Right lobe of liver (tissue), 6 donors: ENCODE measurements at places on chromosomes 12 and 14. TPM values are rescaled to one million over a fixed set of nuclear protein-coding genes. Genes with fewer than 3 reads are reported as not detected.
A peak's percentile ranks its signal among the peaks of the same experiment; 100 is the strongest.

CELA1 gene
- not detected for total RNA-seq

KRT74 gene
- total RNA-seq: not detected

PLD4 gene
- total RNA-seq: not detected

SRGAP1 gene
- total RNA-seq: 3.4 TPM

PTPRB gene
- 14.3 TPM for total RNA-seq

CTSG gene
- total RNA-seq: not detected

APOF gene
- 270 TPM for total RNA-seq

HOXC12 gene
- total RNA-seq: not detected

CRIP2 gene
- 34.1 TPM for total RNA-seq

- DNase-seq: no peak
- no peaks in the 10 kb centered on the region for H3K27me3 ChIP-seq
- H3K27ac ChIP-seq: no peak overlapping the region
- no peaks in the 10 kb centered on the region for H3K36me3 ChIP-seq
- no peak overlapping the region for H3K4me3 ChIP-seq
Measured at GRCh38 chr14:67432050-67432564, 20.1 kb upstream of the PLEK2 start.

- no peak for DNase-seq
- H3K4me1 ChIP-seq: no peaks in the 10 kb centered on the region
- no peak overlapping the region for H3K4me3 ChIP-seq
- H3K27ac ChIP-seq: no peak overlapping the region
Measured at GRCh38 chr14:103361867-103362266, 23.3 kb upstream of the MARK3 start.

- H3K4me1 ChIP-seq: peaks cover 34% of the 10 kb centered on the region
- no peak overlapping the region for H3K27ac ChIP-seq
- H3K4me3 ChIP-seq: no peak overlapping the region
- H3K36me3 ChIP-seq: no peaks in the 10 kb centered on the region
Measured at GRCh38 chr14:64507376-64508156, 3.0 kb downstream of the ZBTB1 start.

DNA sequence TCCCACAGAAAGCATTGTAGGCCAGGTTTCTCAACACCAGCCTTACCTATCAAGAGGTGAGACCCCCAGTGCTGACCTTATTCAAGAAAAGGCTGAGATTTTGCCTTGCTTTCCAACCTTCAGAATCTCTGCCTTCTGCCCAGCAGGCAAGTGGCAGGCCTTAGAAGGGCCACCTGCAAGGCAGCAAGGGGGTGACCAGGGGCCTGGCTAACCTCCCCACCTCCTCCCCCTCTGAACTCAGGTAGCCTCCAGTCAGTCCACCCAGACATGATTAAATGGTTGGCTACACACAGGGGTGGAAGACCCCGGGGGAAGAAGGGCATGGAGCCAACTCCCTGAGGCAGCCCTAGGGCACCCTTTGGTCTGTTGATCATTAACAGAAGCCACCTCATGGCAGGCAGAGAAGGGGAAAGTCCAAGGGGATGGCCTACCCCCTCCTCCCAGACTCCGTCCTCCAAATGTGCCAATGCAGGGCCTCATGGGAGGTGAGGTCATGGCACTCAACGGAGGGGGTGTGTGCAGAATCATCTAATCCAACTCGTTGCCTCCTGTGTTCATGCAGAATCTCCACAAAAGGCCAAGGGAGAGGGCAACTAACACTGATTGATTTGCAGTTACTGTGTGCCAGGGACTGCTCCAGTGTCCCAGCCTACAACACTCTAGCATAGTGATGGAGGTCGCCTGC lies 8.5 kb downstream of the ZFP36L1 start:
- no peaks in the 10 kb centered on the region for H3K27me3 ChIP-seq
- peak overlapping the region; percentile 100 for H3K27ac ChIP-seq
- H3K4me3 ChIP-seq: peak overlapping the region; percentile 16
- no peaks in the 10 kb centered on the region for H3K36me3 ChIP-seq
- peak; percentile 91 for DNase-seq

DNA sequence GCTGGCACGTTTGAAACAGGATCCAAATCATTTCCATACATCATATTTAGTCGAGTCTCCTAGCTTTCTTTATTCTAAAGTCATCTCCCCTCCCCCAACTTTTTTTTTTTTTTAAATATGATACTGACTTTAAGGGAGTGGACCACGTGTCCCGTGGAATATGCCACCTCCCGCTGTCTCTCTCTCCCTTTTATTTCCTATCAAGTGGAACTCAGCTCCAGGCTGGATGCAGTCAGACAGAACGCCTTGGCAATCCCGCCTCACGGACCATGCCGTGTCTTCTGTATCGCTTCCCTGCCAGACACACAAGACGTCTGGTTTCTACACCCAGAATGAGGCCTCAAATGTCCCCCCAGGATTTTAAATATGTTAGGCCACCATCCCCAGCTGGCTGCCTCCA lies 21.2 kb downstream of the BCL7A start:
- H3K4me1 ChIP-seq: no peaks in the 10 kb centered on the region
- DNase-seq: no peak
- no peak overlapping the region for H3K4me3 ChIP-seq
- no peaks in the 10 kb centered on the region for H3K36me3 ChIP-seq
- H3K27ac ChIP-seq: no peak overlapping the region
- H3K27me3 ChIP-seq: no peaks in the 10 kb centered on the region

GRCh38 chr12:131869871-131870418 lies 24.5 kb upstream of the ULK1 start:
- H3K36me3 ChIP-seq: no peaks in the 10 kb centered on the region
- H3K27me3 ChIP-seq: no peaks in the 10 kb centered on the region
- no peak for DNase-seq

DNA sequence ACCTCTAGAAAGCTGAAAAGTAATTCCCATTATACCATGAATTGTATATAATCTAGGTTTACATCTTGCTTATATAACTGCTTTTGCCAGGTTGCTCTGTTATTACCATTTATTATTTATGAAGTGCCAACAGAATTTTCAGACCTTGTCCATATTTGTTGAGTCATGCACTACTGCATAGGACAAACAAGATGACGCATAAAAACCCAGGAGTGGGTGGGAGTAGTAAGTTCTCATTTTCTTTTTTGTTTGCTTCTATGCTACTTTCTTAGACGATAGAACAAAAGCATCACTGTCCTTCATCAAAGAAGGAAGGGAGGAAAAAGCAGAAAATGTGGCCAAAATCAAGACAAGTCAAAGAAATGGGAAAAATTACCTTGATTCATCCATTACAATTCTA lies 119.0 kb upstream of the RASSF8 start:
- H3K27ac ChIP-seq: no peak overlapping the region
- no peaks in the 10 kb centered on the region for H3K27me3 ChIP-seq
- DNase-seq: no peak
- H3K36me3 ChIP-seq: no peaks in the 10 kb centered on the region
- no peak overlapping the region for H3K4me3 ChIP-seq

GRCh38 chr14:54747616-54748015 lies 155.0 kb downstream of the GCH1 start:
- H3K27ac ChIP-seq: no peak overlapping the region
- no peaks in the 10 kb centered on the region for H3K27me3 ChIP-seq
- H3K4me3 ChIP-seq: no peak overlapping the region
- no peaks in the 10 kb centered on the region for H3K4me1 ChIP-seq
- H3K36me3 ChIP-seq: no peaks in the 10 kb centered on the region

GRCh38 chr12:103930787-103931735 lies 851 bp downstream of the HSP90B1 start:
- peak overlapping the region; percentile 91 for H3K27ac ChIP-seq
- H3K36me3 ChIP-seq: peaks cover 19% of the 10 kb centered on the region
- H3K27me3 ChIP-seq: no peaks in the 10 kb centered on the region
- peak; percentile 49 for DNase-seq

- H3K4me3 ChIP-seq: no peak overlapping the region
- H3K36me3 ChIP-seq: no peaks in the 10 kb centered on the region
- no peaks in the 10 kb centered on the region for H3K27me3 ChIP-seq
- no peak overlapping the region for H3K27ac ChIP-seq
Measured at GRCh38 chr14:103087343-103087835, 3.4 kb downstream of the LBHD2 start.

DNA sequence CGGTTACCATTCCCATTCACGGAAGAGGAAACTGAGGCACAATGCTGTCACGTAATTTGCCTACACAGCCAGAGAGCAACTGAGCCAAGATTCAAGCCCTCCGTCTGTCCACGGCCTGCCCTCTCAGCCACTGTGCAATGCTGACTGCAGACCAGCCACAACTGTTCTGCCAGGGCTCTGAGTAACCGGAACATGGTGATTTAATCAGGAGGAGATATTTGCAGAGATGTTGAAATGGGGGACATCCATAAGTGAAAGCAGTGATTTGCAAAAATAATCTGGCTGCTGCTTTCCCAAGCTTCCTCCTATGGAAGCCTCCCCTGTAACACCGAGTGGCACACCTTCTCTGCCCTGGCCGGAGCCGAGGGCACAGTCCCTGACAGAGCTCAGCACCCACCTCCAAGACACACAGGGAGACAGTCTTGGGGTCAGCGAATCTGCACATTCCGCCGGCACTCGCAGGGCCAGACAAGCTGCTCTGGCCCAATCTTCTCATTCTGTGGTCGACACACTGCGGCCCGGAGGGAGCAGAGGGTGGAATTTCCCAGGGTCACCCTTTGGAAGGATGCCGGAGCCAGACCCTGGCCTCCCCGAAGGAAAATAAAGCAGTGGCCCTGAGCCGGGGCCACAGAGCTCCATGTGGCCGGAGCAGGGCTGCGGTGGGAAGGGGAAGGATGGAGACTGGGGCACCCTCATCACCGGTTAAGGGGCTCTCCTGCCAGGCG lies 158.2 kb upstream of the DIO3 start:
- no peaks in the 10 kb centered on the region for H3K27me3 ChIP-seq
- no peaks in the 10 kb centered on the region for H3K36me3 ChIP-seq
- H3K4me3 ChIP-seq: no peak overlapping the region
- no peak for DNase-seq

DNA sequence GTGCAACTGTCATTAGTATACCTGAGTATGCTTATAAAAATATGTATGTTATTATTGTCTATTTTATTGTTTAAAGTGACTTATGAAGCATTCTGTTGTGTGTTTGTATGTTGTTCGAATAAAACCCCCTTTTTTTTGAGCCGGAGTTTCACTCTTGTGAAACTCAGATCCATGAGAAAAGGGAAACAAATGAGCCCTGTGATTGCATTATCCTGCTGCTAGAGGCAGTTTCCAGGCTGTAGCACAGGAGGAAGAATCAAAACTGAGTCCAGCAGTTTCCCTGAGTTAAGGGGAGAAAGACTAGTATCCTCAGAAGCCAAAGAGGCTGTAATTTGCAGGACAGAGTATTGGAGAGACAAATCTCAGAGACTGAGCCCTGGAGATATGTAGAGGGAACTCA lies 12.5 kb downstream of the SGPP1 start:
- no peak overlapping the region for H3K27ac ChIP-seq
- DNase-seq: no peak
- no peaks in the 10 kb centered on the region for H3K4me1 ChIP-seq
- H3K4me3 ChIP-seq: no peak overlapping the region

DNA sequence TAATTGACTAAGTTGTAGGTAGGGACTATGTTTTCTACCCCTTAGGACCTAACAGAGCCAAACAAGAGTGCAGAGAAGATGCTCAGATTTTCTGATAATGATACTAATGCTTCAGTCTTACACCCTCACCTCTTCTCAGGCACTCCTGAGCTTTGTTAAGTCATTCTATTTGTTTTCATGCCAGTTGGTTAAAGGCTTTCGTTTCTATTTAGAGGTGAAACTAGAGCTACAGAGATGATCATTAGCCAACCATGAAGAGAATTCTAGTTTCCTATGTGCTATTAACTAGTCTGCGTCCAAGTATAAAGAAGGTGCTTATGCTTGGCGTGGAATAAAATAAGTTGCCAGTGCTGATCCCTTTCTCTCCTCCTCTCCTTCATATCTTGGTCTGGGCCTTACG lies 34.6 kb upstream of the PYGL start:
- no peaks in the 10 kb centered on the region for H3K36me3 ChIP-seq
- H3K27ac ChIP-seq: no peak overlapping the region
- H3K4me3 ChIP-seq: no peak overlapping the region
- H3K27me3 ChIP-seq: no peaks in the 10 kb centered on the region
